ENCODE measurements at places on chromosomes 5 and 9.

DNA sequence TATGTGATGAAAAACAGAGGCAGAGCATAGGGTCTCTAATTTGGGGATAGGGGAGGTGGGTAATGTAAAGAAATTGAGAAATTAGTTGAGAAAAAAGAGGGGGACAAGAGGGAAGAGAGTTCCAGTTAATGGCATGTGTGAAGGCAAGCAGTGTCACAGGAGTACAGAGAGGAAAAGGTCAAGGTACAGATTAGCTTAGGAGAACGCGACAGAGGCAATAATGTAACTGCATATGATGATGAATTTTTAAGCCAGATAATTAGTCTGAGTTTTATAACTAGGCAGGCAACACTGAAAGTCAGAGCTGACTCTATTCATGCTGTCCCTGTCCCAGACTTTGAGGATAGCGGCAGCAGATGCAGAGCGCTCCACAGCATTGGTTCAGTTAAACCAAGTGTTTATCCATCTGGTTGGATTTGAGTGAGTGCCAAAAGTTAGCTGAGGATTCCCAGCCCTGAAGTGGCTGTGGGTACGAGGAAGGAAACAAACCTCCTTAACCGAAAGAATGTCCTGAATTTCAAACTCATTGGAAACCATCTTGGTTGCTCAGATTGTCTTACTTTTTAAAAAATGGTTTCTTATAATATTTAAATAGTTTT lies 315.2 kb downstream of the ARHGAP26 start:
- no peak for DNase-seq

- DNase-seq = no peak
Observed at GRCh38 chr5:115349001-115349817, 52.8 kb upstream of the CCDC112 start.

DNA sequence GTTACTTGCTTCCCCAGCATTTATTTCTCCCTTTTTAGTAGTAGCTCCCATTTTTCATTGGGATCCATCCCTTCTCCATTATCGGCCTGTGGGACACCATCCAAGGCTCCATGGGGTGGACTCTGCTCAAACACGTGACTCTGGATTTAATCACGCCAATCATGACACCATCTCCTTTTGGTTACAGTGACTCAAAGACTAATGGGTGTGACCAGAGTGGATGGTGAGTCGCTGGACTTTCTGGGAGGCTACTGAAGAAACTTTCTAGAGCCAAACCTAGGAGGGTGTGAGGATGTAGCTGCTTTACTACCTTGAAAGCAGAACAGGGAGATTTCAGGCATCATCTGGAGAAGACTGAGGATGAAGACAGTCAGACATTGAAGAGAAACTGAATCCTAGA lies 93.1 kb downstream of the PJA2 start:
- no peak for DNase-seq

- DNase-seq = no peak
Observed at GRCh38 chr5:1129711-1130055, 17.8 kb upstream of the SLC12A7 start.

DNA sequence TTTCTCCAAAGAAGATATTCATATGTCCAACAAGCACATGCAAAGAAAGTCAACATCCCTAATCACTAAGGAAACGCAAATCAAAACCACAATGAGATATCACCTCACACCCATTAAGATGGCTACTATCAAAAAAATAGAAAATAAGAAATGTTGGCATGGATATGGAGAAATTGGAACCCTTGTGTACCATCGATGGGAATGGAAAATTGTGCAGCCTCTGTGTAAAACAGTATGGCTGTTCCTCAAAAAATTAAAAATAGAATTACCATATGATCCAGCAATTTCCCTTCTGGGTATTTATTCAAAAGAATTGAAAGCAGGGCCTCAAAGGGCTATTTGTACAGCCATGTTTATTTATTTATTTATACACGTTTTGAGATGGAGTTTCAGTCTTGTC lies 43.0 kb upstream of the HRH2 start:
- no peak for DNase-seq

DNA sequence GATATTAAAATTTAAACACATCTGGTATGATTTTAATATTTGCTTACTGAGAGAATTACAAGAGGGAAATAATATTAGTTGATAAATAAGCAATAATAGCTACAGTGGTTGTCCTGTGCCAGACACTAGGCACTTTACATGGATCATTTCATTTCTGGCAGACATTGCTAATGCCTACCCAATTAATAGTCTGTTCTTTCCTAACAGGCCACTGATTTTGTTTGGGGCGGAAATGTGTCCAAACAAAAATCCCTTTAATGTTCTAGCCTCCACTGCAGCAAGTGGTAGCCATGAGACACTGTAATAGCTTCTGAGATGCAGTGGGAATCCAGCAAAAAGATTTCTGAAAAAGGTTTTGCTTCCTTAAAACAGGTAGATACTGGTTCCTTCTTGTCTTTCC lies 527.4 kb downstream of the CSNK1G3 start:
- no peak for DNase-seq

GRCh38 chr9:129483415-129484351 lies 137.2 kb downstream of the C9orf50 start:
- DNase-seq = no peak

DNA sequence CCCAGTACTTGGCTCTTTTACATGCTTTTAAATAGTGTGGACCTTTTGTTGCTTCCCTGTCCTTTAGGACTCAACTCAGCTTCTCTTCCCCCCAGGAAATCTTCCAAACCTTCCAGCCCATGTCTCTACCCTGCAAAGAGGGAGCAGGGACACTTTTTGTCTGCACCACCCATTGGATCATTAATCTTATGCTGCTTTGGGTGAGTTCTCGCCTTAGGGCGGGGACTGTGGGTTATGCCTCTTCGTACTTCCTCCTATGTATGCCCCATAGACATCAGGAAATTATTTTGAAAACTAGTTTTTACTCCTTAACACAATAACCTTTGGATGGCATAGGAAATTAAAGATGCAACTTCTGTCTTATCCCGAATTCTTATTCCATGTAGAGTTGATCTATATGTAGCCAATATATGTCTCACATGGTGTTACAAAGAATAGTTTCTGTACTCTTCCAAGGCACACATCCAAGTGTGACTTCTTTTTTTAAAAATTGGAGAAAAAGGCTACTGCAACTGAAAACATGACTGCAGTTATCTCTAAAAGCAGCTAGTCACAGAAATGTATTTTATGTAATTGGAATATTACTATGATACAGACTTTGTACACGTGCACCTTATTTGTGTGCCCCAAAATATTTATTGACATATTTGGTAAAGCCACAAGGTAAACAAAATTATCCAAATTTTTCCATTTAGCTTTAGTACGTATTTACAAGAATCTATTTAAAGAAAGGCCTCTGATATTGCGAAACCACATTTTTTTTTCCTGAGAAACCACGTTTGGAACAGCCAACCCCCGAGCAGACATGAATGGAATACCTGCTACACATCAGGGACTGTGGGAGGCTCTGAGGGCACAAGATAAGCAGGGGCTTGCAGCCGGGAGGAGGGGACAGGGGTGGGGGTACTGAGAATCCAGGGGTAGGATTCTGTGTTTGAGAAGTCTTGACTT lies 133.6 kb downstream of the WDR41 start:
- DNase-seq = no peak

DNA sequence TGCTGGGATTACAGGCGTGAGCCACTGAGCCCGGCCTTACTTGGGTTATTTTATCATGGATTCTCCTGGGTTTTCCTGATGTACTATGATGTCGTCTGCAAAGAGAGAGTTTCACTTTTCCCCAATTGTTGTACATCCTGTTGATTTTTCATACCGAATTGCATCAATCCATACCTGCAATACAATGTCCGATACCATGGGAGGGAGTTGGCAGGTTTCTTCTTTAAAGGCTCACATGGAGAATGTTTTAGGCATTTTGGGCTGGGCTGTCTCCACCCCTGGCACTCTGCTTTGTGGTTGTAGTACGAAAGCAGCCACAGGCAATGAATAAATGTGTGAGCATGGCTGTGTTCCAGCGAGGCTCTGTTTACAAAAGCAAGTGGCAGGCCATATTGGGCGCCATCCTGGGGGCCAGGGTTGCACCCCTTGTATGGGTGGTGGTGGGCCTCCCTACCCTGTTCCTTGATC lies 35.1 kb upstream of the EXOC3 start:
- no peak for DNase-seq

DNA sequence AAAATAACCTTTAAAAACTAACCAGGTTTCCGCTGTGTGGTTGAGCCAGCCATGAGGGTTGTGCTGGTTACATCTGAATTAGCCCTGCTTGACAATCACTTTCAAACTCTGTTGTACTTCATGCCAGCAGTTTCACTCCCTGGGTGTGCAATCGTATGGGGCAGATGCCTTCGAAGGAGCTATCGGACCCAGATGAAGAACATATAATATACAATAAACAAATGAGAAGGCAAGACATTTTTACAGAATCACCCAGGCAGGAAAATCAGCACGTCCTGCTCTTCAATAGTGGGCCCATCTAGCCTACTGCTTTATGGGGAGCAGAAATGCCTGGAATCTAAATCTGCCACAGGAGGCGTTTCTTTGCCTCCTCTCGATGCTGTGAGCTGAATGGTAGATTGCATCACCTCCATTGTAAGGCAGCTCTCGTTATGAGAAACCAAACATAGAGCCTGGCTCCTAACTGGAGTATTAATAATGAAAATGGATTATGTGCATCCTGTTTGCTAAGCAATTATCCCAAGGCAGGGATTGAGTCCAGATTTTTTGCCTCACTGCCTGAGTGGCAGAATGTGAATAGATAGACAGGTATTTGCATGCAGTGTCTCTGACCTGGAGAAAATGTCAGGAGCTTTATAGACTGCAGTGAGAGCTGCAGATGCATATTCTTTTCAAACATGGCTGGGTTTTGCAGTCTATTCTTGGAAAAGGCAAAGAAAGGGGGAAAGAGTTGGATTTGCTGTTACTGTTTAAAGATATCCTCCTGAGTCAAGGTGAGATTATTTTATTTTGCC lies 143.3 kb upstream of the SMARCA2 start:
- no peak for DNase-seq

DNA sequence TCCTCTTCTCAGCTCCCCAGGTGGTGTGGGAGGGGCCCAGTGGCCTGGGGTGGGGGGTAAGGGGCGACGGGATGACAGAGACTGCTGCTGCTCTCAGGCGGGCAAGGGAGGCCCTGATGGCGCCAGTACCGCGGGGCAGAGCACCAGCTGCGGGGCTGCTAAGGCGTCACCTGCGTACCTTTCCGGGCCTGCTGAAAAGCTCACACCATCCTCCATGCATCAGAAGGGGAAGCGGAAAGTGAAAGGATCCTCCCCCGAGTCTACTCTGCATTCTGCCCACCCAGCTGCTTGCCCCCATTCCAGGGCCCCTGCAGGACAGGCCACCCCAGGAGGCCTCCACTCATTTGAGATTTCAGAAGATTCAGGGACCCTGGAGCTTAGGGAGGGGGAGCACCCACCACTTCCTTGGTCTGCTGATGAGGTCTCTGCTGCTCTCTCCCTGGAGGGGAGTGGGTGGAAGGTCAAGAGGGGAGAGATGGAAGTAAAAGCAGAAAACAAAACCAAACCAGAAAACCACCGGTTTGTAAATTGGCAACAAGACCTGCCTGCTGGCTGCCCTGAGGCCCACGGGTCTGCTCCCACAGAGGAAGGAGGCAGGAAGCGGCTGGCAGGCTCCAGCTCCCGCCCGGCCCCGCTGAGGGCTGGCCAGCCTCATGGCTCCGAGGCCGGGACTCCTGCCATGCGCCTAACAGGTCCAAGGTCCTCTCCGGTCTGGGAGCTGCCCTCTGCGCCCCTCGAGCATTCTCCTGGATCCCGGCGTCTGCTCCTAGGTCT lies 33.6 kb downstream of the PRRT1B start:
- peak; percentile 44 for DNase-seq

DNA sequence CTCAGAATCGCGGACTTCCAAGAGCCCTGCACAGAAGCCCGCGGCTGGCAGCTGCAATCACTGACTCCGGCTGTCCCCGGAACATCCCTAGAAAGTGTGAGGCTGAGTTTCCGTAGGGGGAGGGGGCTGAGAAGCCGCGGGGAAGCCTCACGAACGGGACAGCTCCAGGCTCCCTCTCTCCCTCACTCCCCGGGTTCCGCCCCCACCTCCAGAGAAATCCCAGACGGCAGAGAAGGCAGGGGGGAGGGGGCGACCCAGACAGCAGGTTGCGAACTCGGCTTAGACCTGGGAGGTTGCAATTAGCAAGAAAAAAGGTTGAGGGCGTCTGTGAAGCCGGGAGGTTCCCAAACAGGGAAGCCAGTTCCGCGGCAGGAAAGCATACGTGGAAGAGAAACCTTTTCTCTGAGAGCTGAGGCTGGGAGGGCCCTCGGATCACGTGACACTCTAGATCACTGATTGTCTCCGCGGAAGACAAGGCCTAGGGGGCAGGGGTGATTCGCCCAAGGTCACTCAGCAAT lies 73.8 kb upstream of the CPLX2 start:
- no peak for DNase-seq

GRCh38 chr9:99391937-99392594 lies 170.0 kb downstream of the SEC61B start:
- no peak for DNase-seq

DNA sequence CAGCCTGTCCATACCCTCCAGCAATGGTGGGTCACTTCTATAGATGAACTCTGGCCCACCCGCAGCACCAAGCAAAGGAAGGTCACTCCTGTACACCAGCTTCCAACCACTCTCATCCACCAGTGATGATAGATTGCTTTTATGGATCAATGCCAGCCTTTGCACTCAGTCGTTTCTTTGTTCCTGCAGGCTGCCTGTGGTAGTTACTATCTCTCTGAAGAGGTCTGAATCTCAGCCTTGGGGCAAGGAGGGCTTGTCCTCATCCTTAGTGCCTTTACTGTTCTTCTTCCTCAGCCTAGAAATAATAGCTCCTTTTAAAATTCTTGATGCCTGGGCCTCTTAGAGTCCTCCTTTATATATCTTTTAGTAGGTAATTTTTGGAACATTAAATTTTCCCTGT lies 100.8 kb downstream of the TMC1 start:
- DNase-seq = no peak

DNA sequence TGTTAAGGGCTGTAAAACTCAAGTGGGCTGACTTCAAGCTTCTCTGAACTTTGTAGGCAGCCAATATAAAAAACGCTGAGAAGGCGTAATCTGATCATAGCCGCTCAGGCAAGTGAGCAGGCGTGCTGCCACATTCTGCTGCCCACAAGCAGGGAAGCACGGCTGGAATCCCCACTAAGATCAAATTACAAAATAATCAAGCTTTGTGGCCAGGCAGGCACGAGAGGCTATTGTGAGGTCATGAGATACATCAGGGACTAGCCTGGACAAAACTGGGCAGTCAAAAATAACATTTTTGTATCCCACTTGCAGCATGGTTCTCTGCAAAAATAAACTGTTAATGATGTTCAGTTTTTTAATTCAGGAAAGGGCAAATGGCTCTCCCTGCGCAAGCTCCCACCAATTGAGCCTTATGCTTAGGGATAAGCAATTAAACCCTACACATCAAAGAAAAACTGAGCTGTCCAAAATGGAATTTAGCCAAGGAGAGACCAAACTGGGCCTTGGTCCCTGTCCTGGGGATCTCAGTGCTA lies 64.0 kb downstream of the POU5F2 start:
- no peak for DNase-seq

- peak; percentile 65 for DNase-seq
Observed at GRCh38 chr5:116076496-116076895, 8.3 kb upstream of the COMMD10 start.

- no peak for DNase-seq
Observed at GRCh38 chr9:98365781-98366180, 110.3 kb upstream of the TBC1D2 start.

GRCh38 chr5:93307557-93307956 lies 273.5 kb downstream of the NR2F1-AS1 start:
- no peak for DNase-seq

- no peak for DNase-seq
Observed at GRCh38 chr5:132089363-132089762, 15.8 kb downstream of the CSF2 start.

- no peak for DNase-seq
Observed at GRCh38 chr5:141845371-141845851, 32.8 kb downstream of the PCDH1 start.
